ENCODE measurements at places on chromosomes 13 and 19. TPM values are rescaled to one million over a fixed set of nuclear protein-coding genes. Genes with fewer than 3 reads are reported as not detected.

GRCh38 chr19:49438261-49438660 lies 3.1 kb downstream of the SLC17A7 start:
- peaks cover 29% of the 10 kb centered on the region for H3K4me1 ChIP-seq
- H3K27me3 ChIP-seq, result peaks cover 61% of the 10 kb centered on the region

SPACA6 gene
- total RNA-seq, result 11.8 TPM

DNA sequence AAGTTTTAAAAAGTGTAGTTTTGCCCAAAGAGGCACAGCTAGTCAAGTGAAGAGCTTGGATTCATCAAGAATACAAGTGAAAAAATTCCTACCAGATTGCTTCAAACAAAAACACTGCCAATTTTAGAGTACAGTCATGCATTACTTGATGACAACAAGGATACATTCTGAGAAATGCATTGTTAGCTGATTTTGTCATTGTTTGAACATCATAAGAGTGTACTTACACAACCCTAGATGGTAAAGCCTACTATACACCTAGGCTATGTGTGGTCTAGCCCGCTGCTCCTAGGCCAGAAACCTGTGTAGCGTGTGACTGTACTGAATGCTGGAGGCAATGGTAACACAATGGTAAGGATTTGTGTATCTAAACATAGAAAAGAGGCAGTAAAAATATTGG lies 41.1 kb downstream of the TMTC4 start:
- H3K36me3 ChIP-seq, result peaks cover 39% of the 10 kb centered on the region
- H3K27ac ChIP-seq, result peak overlapping the region; percentile 36
- DNase-seq, result no peak
- H3K27me3 ChIP-seq, result no peaks in the 10 kb centered on the region
- H3K4me3 ChIP-seq, result no peak overlapping the region

- H3K27ac ChIP-seq, result peak overlapping the region; percentile 96
- peaks cover 78% of the 10 kb centered on the region for H3K4me1 ChIP-seq
- H3K4me3 ChIP-seq, result no peak overlapping the region
- DNase-seq, result no peak
- no peaks in the 10 kb centered on the region for H3K27me3 ChIP-seq
- no peaks in the 10 kb centered on the region for H3K36me3 ChIP-seq
These were observed 15.2 kb downstream of the IER2 start for GRCh38 chr19:13165162-13165997.

DNA sequence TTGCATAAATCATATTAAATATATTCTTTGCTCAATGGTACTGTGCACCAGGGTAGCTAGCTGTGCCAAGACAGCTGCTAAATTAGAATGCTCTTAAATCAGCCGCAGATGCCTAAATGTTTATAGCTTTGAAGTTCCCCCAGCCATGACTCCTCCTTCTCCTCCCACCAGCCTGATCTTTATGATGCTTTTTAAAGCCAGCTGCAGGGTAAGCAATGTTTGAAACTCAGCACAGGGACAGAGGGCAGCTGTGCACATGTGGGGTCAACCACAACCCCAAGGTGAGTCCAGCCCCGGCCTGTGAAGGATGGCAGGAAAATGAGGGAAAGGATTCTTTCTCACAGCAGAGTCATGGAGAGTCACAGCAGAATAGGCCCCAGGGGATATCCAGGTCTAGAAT lies 635.7 kb downstream of the UQCRFS1 start:
- no peaks in the 10 kb centered on the region for H3K4me1 ChIP-seq
- H3K4me3 ChIP-seq, result no peak overlapping the region
- no peaks in the 10 kb centered on the region for H3K27me3 ChIP-seq
- no peak for DNase-seq

DNA sequence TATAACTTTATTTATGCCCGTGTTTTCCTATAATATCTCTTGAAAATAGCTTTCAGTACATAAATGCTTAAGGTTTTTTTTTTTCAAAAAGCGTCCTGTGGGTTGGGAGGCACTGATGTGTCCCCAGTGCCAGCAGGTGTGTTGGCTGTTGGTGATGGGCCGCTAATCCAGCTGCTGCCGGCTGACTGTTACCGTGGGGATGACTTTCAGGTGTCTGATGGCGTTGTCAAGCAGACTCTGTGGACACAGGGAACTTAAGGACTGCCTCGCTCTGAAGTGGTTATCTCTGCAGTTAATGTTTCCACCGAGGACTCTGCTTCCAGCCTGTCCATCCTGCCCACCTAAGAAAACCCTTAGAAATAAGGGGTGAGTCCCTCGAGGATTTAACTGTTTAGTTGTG lies 94.5 kb downstream of the ANKRD10 start:
- no peak overlapping the region for H3K4me3 ChIP-seq
- peaks cover 6% of the 10 kb centered on the region for H3K4me1 ChIP-seq
- DNase-seq, result no peak
- no peaks in the 10 kb centered on the region for H3K36me3 ChIP-seq
- no peaks in the 10 kb centered on the region for H3K27me3 ChIP-seq

GRCh38 chr13:112692586-112692985 lies 2.7 kb downstream of the ATP11A start:
- no peaks in the 10 kb centered on the region for H3K36me3 ChIP-seq
- H3K27ac ChIP-seq, result no peak overlapping the region
- H3K4me3 ChIP-seq, result no peak overlapping the region
- no peaks in the 10 kb centered on the region for H3K27me3 ChIP-seq
- no peak for DNase-seq
- H3K4me1 ChIP-seq, result peaks cover 40% of the 10 kb centered on the region

GRCh38 chr13:105135852-105136615 lies 1399.4 kb downstream of the EFNB2 start:
- H3K36me3 ChIP-seq, result no peaks in the 10 kb centered on the region
- DNase-seq, result no peak

SHISA7 gene
- total RNA-seq, result not detected

GRCh38 chr13:26183416-26183815 lies 38.7 kb downstream of the RNF6 start:
- no peak overlapping the region for H3K4me3 ChIP-seq
- no peaks in the 10 kb centered on the region for H3K36me3 ChIP-seq
- H3K4me1 ChIP-seq, result peaks cover 15% of the 10 kb centered on the region
- no peak overlapping the region for H3K27ac ChIP-seq

DNA sequence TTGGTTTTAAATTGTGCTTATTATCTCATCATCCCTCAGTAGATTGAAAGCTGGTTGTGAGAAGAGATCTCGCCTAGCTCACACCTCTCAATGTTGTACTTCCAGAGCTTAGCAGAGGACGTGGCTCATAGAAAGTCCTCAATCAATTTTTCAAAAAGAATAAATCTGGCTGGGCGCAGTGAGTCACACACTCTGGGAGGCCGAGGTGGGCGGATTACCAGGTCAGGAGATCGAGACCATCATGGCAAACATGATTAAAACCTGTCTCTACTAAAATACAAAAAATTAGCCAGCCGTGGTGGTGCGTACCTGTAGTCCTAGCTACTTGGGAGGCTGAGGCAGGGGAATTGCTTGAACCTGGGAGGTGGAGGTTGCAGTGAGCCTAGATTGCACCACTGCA lies 4.7 kb upstream of the ASF1B start:
- H3K4me1 ChIP-seq, result peaks cover 21% of the 10 kb centered on the region
- no peaks in the 10 kb centered on the region for H3K27me3 ChIP-seq
- DNase-seq, result no peak

DNA sequence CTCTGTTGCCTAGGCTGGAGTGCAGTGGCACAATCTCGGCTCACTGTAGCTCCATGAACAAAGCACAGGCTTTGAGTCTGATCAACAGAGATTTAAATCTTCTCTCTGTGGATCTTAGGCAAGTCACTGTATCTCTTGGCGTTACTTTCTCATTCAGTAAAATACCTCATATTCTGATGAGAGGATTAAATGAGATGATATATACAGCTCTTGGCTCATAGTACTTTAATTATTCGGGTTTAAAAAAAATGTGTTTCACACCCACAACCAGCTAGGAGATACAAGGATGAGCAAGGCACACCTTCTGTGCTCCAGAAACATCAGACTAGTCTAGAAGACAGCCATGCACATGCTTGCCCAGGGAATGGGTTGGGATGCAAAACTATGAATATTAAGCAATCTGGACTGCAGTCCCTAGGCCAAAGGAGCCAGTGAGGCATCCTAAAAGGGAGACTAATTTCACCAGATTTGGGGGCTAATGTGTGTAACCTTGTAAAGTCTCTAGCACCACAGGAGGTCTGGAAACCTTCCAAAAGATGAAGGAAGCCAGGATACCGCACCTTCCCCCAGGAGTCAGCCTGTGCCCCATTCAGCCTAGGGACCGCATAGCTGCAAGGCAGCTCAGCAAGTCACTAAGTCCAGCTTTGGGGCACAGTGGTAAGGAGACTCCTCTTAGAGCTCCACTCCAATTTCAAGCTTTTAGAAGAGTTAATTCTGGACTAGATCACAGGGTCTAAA lies 2.5 kb downstream of the VPS36 start:
- DNase-seq, result no peak
- H3K36me3 ChIP-seq, result no peaks in the 10 kb centered on the region
- no peak overlapping the region for H3K4me3 ChIP-seq
- H3K4me1 ChIP-seq, result peaks cover 34% of the 10 kb centered on the region

DNA sequence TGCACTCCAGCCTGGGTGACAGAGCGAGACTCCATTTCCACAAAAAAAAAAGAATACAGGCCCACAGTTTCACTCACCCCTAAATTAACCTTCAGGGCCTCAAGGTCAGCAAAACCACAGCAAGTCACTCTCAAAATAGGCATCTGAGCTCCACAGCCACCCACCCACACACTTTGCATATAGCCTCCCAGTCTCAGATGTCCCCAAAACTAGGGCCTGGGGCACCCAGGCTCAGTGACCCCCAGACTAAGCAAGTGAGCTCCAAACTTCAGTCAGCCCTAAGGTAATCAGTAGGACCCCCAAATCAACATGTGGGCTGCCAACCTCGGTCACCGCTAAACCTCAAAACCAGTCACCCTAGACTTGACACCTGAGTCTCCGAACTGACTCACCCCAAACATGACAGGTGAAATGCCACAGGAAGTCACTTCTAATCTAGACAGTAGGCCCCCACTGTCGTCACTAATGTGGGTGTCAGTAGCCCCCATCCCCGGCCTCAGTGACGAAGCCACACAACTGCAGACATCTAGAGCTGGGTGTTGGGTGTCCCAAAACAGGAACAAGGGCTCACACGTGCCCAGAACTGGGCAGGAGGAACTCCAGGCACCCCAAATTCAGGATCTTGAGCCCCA lies 13.9 kb downstream of the RABAC1 start:
- H3K27ac ChIP-seq, result no peak overlapping the region
- no peak for DNase-seq
- peaks cover 3% of the 10 kb centered on the region for H3K27me3 ChIP-seq
- H3K4me3 ChIP-seq, result no peak overlapping the region
- H3K4me1 ChIP-seq, result peaks cover 11% of the 10 kb centered on the region

DNA sequence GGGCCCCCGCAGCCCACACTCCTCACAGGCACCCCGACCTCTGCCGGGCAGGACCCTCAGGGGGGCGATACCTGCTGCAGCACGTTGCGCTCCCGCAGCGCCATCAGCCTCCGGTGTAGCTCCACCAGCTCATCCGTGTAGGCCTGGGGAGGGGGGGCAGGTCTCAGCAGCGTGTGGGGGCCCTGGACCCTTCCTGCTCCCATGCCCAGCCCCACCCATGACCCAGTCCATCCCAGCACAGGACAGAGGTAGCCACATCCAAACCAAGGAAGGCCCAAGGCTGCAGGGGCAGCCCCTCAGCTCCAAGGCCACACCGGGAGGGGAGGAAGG lies 66.5 kb downstream of the MLLT1 start:
- peaks cover 31% of the 10 kb centered on the region for H3K4me1 ChIP-seq
- no peak overlapping the region for H3K27ac ChIP-seq
- no peaks in the 10 kb centered on the region for H3K27me3 ChIP-seq
- no peak for DNase-seq

GRCh38 chr13:65613004-65613403 lies 1617.1 kb downstream of the PCDH9 start:
- DNase-seq, result no peak
- no peaks in the 10 kb centered on the region for H3K27me3 ChIP-seq
- H3K4me1 ChIP-seq, result no peaks in the 10 kb centered on the region
- H3K27ac ChIP-seq, result no peak overlapping the region
- no peaks in the 10 kb centered on the region for H3K36me3 ChIP-seq

SERPINE3 gene
- not detected for total RNA-seq

KLF1 gene
- total RNA-seq, result not detected

DNA sequence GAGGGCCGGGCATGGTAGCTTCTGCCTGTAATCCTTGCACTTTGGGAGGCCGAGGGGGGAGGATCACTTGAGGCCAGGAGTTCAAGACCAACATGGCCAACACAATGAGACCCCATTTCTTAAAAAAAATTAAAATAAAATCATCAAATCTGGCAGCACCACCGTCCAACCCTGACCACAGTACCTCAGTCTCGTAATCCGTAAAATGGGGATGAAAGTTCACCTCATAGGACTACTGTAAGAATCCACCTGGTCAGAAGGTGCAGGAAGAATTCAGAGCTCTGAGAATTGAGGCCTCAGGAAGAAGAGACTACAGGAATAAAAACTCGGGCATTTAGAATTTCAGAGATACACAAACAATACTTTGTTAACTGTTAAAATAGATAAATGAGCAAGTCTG lies 3.1 kb downstream of the PPP1R13L start:
- H3K27me3 ChIP-seq, result peaks cover 14% of the 10 kb centered on the region
- H3K36me3 ChIP-seq, result peaks cover 14% of the 10 kb centered on the region
- DNase-seq, result no peak
- H3K27ac ChIP-seq, result no peak overlapping the region

CCNA1 gene
- total RNA-seq, result 0.26 TPM

DNA sequence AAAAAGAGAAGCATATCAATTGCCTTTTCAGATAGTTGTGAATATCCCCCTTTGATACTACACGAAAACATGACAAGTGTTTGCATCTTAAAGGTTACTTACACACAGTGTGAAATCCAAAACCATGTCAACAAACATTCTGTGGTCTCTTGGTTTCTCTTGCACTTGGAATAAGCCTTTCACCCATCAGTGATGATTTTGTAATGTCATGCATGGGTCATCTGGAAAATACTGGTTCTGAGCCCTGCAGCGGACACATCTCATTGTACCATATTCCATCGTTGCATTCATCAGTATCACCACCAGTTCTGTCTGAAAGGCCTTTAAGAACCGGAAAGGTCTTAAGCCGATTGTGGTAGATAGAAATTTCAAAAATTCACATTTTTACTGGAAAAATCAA lies 65.4 kb upstream of the SOX1 start:
- no peak overlapping the region for H3K4me3 ChIP-seq
- no peaks in the 10 kb centered on the region for H3K27me3 ChIP-seq
- no peak for DNase-seq
- no peak overlapping the region for H3K27ac ChIP-seq
- no peaks in the 10 kb centered on the region for H3K36me3 ChIP-seq
- H3K4me1 ChIP-seq, result no peaks in the 10 kb centered on the region

DNA sequence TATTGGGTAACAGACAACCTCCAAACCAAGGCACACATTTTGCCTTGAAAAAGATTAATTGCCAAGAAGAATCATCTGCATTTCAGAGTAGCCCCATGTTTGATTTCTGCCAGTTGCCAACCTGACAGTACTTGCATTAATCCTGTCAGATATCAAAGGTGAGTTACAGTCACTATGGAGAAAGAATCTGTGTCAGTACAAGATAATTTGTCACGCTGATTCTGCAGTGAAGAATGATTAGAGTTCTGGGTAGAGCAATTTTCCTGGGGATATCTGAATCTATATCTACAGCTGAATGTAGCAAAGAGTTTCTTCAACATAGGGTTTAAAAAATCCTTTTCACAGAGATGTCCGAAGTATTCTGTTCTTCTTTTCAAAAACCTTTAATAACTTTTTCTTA lies 150.7 kb downstream of the AKAP11 start:
- H3K4me1 ChIP-seq, result no peaks in the 10 kb centered on the region
- no peaks in the 10 kb centered on the region for H3K27me3 ChIP-seq
- no peaks in the 10 kb centered on the region for H3K36me3 ChIP-seq
- no peak for DNase-seq

Data from esophagus muscularis mucosa (tissue), 4 donors.